ENCODE measurements at places on chromosomes 6 and 20. TPM values are rescaled to one million over a fixed set of nuclear protein-coding genes. Genes with fewer than 3 reads are reported as not detected.

GRCh38 chr6:129890701-129891100 is 29.6 kb upstream of the TMEM244 start:
- DNase-seq = no peak

DNA sequence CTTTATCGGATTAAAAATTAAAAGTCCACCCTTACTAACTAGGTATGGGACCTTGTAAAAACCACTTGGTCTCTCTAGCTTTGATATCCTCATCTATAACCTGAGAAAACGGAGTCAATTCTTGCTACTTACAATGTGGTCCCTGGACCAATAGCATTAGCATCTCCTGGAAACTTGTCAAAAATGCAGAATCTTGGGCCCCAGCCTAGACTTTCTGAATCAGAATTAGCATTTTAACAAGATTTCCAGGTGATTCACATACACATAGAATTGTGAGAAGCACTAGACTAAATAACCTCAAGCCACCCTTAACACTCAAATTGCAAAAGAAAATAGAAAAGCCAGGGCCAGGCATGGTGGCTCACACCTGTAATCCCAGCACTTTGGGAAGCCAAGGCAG is 96.6 kb downstream of the RNGTT start:
- no peak for DNase-seq

Gene AAR2
- 28.7 TPM for total RNA-seq

Gene RIPPLY2
- not detected for total RNA-seq

- DNase-seq = no peak
Measured at GRCh38 chr20:24733416-24733815, 215.7 kb upstream of the CST7 start.

Gene COL9A3
- 81.2 TPM for total RNA-seq

GRCh38 chr20:13219327-13220193 is 1.5 kb upstream of the ISM1 start:
- DNase-seq = no peak

DNA sequence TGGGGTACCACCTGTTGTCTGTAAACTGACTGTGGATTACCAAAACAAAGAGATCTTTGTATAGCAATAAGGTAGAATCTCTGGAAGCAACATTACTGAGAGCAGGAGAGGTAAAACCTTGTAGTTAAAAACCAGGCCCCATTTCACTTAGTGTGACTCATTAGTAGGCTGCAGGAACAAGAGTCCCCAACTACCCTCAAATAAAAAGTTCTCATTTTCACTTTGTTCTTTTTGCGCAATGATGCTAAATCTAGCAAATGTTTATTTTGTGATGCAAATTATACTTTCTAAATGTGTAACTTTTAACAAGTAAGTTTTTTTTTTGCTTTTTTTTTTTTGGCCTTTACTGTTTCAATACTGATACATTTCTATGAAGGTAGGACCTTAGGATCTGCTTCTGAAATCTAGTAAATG is 67.1 kb downstream of the ESF1 start:
- no peak for DNase-seq
